AG20443 (cell line): ENCODE measurements at places on chromosomes 11 and 22.

GRCh38 chr22:23529166-23530103 is 50.7 kb downstream of the IGLL1 start:
- no peak for DNase-seq

DNA sequence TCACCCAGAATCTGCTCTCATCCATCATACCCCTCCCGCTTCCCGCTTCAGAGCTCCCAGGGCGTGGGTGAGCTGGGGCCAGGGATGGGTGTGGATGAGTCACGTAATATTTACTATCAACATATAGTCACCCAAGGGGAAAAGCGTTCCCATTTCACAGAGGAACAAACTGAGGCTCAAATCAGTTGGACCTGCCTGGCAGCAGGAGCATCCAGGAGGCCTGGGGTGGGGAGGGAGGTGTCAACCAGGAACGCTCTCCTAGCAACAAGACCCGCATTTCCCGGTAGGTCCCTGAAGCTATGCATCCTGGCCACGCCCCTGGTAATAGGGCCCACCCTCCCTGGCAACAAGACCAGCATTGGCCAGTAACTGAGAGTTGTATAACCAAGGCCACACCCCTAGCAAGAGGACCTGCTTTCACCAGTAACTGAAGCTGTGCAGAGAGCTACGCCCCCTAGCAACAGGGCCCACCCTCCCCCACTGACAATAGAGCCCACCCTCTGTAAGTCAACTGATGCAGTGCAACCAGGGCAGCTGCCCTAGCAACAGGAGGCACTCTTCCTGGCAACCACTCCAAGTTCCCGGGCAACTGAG is 32.7 kb upstream of the TXNRD2 start:
- DNase-seq: peak; percentile 79

DNA sequence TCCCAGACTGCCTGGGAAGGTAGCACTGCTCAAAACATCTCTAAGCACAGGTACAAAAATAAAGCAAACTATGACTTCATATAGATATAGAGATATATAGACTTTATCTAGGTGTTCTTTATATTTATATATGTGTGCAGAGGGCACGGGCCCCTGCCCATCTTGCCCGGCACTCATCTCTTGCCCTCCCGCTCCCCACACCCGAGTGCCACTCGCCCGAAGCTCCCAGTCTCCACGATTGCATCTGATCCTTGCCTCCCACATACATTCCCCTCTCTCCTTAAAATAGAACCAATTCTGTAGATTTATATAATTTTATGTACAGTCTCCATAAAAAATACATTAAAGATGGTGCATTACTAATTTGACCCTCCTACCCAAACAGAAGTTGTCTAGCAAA is 55.5 kb downstream of the IGSF9B start:
- DNase-seq: no peak

DNA sequence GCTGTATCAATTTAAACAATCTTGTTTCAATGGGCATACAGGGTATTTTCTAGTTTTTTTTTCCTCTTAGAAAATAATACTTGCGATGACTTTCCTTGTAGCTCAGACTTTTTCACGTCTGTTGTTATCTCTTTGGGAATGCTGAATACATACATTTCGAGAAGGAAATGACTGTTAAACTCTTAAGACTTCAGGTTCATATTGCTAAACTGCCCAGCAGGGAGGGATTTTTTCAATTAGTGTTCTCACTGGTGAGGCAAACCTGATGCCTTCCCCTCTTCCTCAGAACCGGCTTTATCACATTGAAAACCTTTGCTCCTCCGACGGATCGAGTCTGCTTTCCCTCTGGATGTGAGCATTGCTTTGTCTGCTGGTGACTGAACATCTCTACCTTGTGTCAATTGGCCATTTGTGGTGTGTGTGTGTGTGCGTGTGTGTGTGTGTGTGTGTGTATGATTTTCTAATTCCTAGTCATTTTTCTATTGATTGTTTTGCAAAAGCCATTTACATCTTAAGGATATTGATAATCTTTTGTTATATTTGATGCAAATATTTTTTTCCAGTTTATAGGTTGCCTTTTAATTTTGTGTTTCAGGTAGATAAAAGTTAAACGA is 6.6 kb downstream of the NEAT1 start:
- no peak for DNase-seq

DNA sequence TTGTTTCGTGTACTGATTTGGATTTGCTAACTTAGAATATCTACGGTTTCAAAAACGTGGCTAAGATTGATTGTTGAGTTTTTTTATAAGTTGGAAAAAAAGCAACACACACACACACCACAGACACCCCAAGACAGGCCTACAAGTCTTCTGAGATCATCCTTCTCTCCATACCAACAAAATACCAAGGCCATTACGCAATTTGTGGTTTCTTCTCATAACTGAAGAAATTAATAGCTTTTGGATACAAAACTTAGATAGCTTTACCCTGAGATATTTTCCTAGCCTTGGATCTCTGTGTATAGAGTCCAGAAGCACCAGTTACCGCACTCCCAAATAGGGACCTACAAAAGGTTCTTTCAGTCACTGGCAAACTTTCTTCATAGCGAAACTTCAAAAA is 113.6 kb downstream of the SIK3 start:
- peak; percentile 65 for DNase-seq

DNA sequence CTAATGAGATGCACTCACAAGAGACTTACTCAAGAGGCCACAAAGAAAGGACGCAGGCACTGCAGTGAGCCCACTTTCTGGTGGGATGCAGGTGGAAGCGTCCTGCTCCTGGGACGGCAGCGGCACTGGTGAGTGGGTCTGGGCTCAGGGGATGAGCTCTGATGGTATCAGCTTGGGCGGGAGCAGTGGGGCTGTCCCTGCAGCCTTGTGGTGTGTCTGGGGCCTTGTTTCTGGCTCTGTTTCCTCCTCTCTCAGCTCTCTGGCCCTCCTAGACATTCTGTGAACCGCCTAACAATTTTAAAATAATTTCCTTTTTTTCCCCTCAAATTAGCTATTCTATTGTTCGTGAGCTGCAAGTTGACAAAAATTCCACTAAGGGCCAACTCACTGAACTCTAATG is 8.8 kb upstream of the ST14 start:
- DNase-seq: no peak

- no peak for DNase-seq
These were observed 436.8 kb upstream of the CADM1 start for GRCh38 chr11:115941044-115941443.

DNA sequence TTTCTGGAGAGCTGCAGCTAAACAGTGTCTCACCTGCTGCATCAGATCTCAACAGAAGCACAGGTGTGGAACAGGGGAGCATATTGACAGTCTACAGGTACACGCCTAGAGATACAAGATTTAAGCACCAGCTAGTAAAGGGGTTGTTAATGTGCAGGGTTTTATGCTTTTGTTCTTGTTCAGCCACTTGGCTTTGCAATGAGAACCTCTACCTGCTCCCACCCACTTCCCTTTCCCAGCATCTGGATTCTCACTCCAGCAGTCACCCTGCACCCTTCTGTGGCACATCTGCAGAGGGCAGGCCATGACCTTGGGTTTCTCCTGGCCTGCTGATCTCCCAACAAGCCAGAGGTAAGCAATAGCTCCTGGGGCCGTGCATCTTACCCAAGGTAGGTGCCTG is 446.6 kb downstream of the BUD13 start:
- no peak for DNase-seq

DNA sequence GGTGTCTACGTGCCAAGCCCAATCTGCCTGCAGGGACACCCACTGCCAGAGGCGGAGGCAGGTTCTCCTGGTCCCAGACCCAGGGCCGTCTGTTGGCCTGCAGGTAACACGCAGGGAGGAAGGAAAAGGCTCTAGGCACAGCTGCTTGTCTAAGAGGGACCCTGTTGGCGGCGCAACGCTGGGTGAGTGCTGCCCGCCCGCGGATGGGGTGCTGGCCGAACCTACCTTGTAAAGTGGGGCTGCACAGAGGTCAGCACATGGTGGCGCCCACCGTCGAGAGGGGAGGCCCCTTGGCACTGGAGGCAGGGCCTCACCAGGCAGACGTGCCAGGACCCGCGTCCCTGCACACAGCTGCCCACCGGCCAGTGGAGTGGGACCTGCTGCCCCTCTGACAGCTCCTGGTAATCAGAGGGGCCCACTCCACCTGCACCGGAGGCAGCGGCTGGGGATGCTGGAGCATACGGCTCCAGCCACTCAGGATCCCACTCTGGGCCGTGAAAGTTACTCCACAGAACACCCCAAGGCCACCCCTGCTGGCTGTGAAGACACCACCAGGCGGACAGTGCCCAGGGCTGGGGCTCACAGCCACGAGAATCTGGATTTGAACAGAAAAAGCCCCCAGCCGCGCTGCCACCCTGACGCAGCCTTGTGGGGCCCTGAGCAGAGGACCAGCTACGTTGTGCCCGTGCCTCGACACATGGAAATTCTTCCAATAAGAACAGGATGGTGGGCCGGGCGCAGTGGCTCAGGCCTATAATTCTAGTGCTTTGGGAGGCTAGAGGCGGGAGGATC is 24.0 kb downstream of the TBX1 start:
- no peak for DNase-seq

DNA sequence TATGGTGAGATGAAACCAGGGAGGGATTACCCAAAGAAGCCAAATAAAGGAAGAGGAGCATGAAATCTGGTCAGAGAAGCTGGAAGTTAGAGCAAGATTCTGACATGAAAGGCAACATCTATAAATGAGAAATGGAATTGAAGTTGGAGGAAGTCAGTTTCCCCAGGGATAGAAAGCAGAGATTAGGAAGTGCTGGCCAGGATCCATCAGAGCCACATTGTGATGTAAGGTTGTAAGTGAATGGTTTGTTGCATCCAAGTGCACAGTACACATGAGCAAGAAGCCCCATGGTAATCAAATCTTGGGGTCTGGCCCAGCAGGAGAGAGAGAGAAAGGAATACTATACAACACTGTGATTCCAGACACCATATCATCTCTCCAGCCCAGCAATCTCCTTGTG is 6.6 kb upstream of the NLRP10 start:
- no peak for DNase-seq

GRCh38 chr22:36196254-36197064 is 5.2 kb downstream of the APOL4 start:
- DNase-seq: no peak

GRCh38 chr11:117979481-117980211 is 6.5 kb upstream of the IL10RA start:
- peak; percentile 4 for DNase-seq

- DNase-seq: no peak
These were observed 86.4 kb downstream of the GRK3 start for GRCh38 chr22:25650833-25651232.

DNA sequence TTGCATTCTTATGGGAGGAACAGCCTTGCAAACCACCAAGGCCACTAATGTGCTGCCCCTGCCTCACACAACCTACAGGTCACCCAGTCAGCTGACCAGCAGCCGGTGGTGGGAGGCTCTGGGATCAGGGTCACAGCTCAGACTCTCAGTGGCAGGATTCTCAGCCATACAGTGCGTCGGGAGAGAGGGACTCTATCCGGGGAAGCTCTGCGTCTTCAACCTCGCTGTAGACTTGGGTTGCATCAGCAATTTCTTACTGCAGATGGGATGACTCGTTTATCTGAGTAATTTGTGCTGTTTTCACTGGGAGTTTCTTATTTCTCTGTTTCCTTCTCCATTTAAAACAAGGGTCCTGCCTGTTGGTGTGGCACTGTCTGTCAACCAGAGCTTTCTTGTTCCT is 257.7 kb downstream of the TBC1D22A start:
- no peak for DNase-seq

GRCh38 chr11:45616802-45617549 is 48.4 kb downstream of the CHST1 start:
- DNase-seq: no peak

- DNase-seq: no peak
These were observed 87.9 kb upstream of the SPON1 start for GRCh38 chr11:13874597-13874996.

GRCh38 chr11:30149998-30150397 is 80.8 kb upstream of the FSHB start:
- DNase-seq: no peak

DNA sequence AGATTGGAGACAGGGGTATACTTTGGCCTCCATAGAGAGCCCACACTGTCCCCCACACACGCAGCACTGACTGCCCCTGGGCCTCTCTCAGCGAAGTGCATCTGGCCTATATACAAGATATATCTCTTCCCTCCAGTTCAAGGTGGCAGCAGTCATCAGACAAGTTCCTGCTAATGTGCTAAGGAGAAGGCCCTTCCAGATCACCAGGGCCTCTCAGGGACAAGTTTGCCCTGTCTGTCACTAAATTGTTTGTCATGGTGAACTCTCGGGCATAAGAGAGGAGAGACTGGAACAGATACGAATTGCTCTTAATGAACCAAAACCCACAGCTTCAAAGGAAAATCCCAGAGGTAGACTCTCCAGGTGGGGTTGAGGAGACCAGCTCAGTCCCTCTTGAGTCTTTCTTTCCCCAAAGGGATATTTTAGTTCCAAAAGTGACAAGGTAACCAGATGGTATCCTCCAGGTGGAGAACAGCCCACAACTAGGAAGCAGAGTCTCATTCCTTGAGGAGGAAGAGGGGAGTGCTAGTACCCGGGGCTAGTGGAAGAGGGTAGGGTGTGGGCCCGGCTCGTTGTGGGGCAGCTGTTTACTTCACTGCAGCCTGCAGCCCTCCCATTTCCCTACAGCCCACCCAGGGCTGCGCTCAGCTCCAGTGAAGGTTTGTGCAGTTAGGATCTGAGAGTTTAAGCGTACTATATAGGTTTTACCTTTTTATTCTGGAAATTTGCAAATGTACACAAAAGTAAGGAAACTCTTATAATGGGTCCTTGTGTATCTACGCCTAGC is 2.2 kb upstream of the SLC35C1 start:
- DNase-seq: no peak

GRCh38 chr22:32532820-32533128 is 58.2 kb downstream of the FBXO7 start:
- no peak for DNase-seq

- DNase-seq: peak; percentile 85
These were observed 70.7 kb upstream of the E2F8 start for GRCh38 chr11:19311308-19312030.

DNA sequence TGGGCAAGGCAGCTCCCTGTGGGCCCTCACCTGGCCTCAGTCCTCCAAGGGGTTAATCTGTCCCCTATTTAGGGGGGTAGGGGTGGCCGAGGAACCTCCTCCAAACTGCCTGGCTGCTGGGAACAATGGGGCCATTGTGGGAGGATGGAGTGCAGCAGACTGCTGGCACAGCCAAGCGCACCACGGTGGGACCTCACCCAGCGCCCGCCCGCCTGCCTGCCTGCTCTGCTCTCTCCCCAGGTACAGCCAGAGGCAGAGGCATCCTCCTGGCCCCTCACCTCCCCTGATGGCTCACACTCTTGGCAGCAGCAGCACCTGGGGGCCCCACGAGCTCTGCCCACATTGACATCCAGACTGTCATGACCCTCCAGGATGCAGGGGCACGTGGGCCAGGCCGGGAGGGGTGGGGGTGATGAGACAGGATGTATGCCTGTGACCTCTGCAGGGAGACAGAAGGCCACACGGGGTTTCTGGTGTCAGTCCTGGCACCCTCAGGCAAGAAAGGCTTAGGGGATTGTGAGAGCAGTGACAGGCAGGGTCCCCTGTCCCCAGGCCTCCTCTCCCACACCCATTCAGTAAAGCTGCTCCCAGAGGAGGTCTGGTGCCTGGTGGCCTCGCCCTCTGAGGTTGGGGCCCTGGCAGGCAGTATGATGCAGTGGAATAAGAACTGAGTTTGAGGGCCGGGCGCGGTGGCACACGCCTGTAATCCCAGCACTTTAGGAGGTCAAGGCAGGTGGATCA is 11.4 kb downstream of the BCL9L start:
- DNase-seq: no peak
